ENCODE measurements at places on chromosomes 13 and 19. TPM values are rescaled to one million over a fixed set of nuclear protein-coding genes. Genes with fewer than 3 reads are reported as not detected.

CCDC61 gene
- total RNA-seq, result 5.4 TPM

DNA sequence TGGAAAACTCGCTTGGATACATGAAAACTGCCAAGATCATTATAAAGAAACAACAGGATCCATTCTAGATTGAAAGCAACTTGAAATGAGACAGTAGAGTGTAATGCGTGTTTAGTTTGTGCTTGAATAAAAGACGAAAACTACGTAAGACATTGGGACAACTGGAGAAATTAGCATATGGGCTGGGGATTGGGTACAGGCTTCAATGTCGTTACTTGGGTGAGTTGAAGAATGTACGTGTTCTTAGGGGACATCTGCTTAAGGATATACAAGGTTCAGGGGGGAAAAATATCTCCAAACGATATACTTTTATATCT is 471 bp upstream of the ERVK3-1 start:
- DNase-seq, result no peak

DNA sequence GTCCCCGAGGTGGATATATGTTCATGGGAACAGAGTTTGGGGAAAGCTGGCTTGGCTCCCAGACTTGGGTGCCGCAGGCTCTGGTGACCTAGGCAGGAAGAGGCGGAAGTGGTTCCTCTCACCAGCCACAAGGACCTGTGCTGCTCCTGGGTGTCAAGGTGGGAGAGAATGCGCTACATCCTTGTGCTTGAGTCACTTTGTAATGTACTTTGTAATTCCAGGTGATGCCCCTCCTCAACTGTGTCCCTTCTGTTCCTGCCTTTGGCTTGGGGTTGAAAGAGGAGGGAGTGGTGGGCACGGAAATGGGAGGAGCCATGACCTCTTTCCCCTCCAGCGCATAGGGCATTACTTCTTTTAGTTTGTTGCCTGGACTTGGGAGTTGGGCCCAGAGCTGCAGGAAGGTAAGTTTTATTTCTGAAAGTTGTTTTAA is 10.9 kb downstream of the GARRE1 start:
- DNase-seq, result no peak

- DNase-seq, result no peak
Measured at GRCh38 chr13:94400874-94401273, 78.6 kb downstream of the DCT start.

GRCh38 chr13:77360032-77360685 is 33.3 kb upstream of the MYCBP2 start:
- no peak for DNase-seq

SIGLEC12 gene
- not detected for total RNA-seq

SLC27A1 gene
- 12.2 TPM for total RNA-seq

- DNase-seq, result peak; percentile 10
Measured at GRCh38 chr13:106382534-106382933, 152.9 kb downstream of the EFNB2 start.

GRCh38 chr19:31976775-31977536 is 368.5 kb upstream of the ZNF507 start:
- DNase-seq, result no peak

DNA sequence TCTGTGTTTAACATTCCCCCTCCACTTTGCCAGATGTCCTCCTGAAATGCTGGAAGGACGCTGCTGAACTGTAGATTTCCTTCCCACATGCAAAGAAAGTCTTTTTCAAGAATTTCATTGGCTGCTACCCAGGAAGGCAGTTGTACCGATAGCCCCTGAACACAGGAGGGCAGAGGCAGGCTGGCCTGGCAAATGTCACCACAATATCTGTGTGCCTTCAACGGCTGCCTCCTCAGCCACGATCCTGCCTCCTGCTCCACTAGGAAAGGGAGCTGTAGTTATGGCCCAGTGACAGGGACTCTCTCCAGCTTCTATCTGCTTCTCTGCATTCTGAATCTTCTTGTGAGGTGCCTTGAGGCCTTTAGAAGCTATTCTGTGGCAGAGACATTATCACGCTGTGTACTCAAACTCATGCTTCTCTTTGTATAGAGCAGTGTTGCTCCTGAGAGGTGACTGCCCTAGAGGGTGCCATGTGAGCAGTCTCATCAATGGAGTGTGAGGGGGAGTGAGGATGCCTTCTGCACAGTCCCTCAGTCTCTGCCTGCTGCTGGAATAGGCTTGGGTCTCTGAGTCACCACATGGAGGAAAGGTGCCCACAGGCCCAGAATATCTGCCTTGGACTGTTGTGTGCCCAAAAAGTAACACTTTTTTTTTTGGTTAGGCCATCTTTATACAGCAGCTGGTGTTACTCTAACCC is 279.8 kb downstream of the DNAJC15 start:
- peak; percentile 84 for DNase-seq

DNA sequence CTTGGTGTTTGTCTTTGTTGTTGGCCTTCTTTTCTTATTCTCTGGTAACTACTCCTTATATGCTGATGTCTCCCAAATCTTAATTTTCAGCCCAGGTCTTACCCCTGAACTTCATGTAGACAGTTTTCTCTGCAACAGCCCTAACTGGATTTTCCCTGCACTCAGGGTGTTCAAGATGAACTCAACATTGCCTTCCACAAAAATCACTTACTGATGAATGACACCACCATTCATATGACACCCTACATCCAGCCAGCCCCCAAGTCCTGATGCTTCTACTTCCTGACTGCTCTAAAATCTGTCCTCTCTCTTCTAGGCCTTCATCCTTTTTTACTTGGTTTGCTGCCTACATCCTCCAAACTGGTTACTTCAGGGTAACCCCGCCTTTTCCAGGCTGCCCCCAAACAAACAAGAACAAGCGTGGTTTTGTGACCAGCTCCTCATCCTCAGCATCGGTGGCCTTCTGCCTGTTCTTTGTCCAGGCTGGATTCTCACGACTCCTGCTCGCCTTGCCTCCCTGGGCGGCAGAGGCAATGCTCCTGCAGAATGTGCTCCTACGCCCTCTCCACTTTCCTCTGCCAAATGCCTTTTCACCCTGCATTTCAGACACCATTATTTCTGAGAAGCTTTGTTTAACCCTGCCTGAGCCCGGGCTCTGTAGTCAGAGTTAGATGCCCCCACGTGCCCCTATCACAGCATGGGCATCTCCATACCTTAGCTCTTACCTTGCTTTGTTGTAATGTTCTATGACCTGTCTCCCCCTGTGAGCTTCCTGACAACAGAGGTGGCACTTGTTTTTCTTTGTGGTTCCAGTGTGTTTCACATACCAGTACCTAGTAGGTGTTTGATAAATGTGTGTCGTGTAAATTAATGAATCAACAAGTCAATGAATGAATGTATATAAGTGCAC is 61.8 kb downstream of the WDFY2 start:
- no peak for DNase-seq

GRCh38 chr13:112114391-112114790 is 47.4 kb downstream of the SOX1 start:
- no peak for DNase-seq

All from SK-MEL-5 (cell line).